ENCODE measurements at places on chromosomes 3 and 15. TPM values are rescaled to one million over a fixed set of nuclear protein-coding genes. Genes with fewer than 3 reads are reported as not detected.

SLC22A13 gene
- 1.5 TPM for total RNA-seq

PRR20G gene
- not detected for total RNA-seq

DNA sequence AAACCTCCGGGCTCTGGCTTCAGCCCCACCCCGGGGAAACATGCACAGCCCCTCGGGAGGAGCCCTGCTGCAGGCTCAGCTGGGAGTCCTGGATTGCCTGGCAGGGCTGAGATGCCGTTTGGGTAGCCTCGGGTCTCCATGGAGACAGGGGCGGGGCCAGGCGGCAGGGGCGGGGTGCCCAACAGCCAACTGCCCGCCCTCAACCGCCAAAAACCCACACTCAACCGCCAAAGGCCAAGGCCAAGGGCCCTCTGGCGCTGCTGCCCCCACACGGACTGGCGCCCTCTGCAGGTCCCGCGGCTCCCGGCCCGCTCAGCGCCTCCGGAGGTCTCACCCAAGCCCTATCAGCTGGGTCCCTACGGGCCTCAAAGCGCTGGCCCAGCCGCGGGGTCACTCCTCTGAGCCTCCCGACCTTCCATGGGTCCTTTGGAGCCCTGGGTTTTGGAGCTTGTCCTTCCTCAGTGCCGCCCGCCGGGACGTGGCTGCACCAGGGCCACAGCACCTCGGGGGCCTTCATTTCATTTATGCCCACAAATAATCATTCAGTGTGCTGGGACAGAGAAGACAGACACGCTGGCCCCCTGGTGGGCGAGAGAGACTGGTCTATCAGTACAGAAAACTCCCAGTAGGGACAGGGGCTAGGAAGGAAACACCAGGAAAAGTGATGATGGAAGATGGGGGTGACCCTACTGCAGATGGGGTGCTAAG is 33.5 kb upstream of the ACAD9 start:
- peaks cover 10% of the 10 kb centered on the region for H3K4me1 ChIP-seq
- H3K4me3 ChIP-seq: peak overlapping the region; percentile 80
- peaks cover 7% of the 10 kb centered on the region for H3K27me3 ChIP-seq

DNA sequence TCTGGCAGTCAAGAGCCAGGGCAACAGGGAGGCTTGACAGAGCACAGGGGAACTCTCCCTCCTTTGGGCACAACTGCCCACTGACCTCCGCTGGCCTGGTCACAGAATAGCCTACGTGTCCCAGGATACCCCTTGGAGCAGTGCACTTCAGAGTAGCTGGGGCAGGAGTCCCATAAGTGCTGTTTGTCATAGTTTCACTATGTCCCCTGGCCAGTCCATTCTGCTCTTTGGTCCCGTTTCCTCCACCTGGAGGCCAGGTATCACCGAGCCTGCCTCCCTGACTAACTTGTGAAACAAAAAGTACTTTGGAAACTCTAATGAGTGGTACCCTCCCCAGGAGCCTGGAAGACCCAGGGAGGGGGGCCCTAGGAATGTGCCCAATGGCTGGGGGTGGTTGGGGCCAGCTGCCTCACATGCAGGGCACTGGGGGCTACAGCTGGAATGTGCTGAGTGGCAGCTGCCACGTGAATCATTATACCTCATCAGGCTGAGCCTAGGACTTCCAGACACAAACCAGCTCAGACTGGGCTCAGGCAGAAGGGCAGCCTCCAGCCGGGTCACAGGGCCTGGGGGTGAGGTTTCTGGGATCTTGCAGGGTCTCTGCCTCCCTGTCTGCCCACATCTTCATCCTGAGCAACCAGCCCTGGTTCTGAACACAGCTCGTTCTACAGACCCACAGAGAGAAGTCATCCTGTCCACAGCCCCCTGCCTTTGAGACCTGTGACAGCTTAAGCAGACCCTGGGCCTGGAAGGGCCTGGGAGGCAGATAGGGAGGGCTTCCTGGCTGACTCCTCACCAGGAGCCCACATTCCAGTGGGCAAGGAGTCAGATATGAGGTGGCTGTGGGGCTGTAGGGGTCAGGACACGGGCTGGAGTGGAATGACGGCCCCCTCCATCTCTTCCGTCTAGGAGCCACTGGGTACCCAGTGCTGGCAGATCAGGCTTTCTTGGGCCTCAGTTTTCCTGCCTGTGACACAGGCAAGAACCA is 914 bp upstream of the PTH1R start:
- no peak for DNase-seq
- H3K4me1 ChIP-seq: no peaks in the 10 kb centered on the region
- H3K27me3 ChIP-seq: peaks cover 10% of the 10 kb centered on the region
- H3K36me3 ChIP-seq: no peaks in the 10 kb centered on the region
- H3K4me3 ChIP-seq: no peak overlapping the region
- H3K27ac ChIP-seq: no peak overlapping the region

- no peak overlapping the region for H3K27ac ChIP-seq
- peaks cover 5% of the 10 kb centered on the region for H3K36me3 ChIP-seq
- H3K27me3 ChIP-seq: no peaks in the 10 kb centered on the region
- no peaks in the 10 kb centered on the region for H3K4me1 ChIP-seq
- no peak for DNase-seq
These were observed 10.8 kb upstream of the C3orf20 start for GRCh38 chr3:14664170-14664569.

RPLP1 gene
- total RNA-seq: 572 TPM

GRCh38 chr15:43423793-43424192 is 52.9 kb downstream of the TUBGCP4 start:
- no peak for DNase-seq
- H3K4me1 ChIP-seq: no peaks in the 10 kb centered on the region
- no peak overlapping the region for H3K4me3 ChIP-seq
- peaks cover 6% of the 10 kb centered on the region for H3K36me3 ChIP-seq
- no peaks in the 10 kb centered on the region for H3K27me3 ChIP-seq
- H3K27ac ChIP-seq: no peak overlapping the region

GRCh38 chr3:99118381-99118780 is 216.9 kb upstream of the DCBLD2 start:
- H3K27me3 ChIP-seq: no peaks in the 10 kb centered on the region
- H3K27ac ChIP-seq: no peak overlapping the region
- H3K36me3 ChIP-seq: no peaks in the 10 kb centered on the region
- DNase-seq: no peak

MAP6D1 gene
- 10.2 TPM for total RNA-seq

- peaks cover 12% of the 10 kb centered on the region for H3K36me3 ChIP-seq
- no peak for DNase-seq
- H3K27ac ChIP-seq: no peak overlapping the region
- H3K4me1 ChIP-seq: peaks cover 5% of the 10 kb centered on the region
These were observed 21.1 kb upstream of the ST6GAL1 start for GRCh38 chr3:186909078-186909853.

GRCh38 chr15:87940768-87941167 is 315.8 kb downstream of the NTRK3 start:
- no peak overlapping the region for H3K4me3 ChIP-seq
- no peaks in the 10 kb centered on the region for H3K4me1 ChIP-seq
- no peaks in the 10 kb centered on the region for H3K36me3 ChIP-seq
- no peak for DNase-seq
- no peak overlapping the region for H3K27ac ChIP-seq

ADAMTSL3 gene
- 0.32 TPM for total RNA-seq

GRCh38 chr3:157231071-157231470 is 71.1 kb upstream of the CCNL1 start:
- no peak overlapping the region for H3K27ac ChIP-seq
- no peaks in the 10 kb centered on the region for H3K36me3 ChIP-seq
- no peaks in the 10 kb centered on the region for H3K4me1 ChIP-seq
- DNase-seq: no peak

- H3K27ac ChIP-seq: no peak overlapping the region
- no peaks in the 10 kb centered on the region for H3K36me3 ChIP-seq
- DNase-seq: no peak
- H3K4me1 ChIP-seq: peaks cover 1% of the 10 kb centered on the region
These were observed 33.0 kb upstream of the DENND4A start for GRCh38 chr15:65824941-65825544.

GRCh38 chr15:95304151-95304946 is 1026.2 kb upstream of the NR2F2 start:
- peaks cover 2% of the 10 kb centered on the region for H3K27me3 ChIP-seq
- H3K4me1 ChIP-seq: peaks cover 2% of the 10 kb centered on the region
- no peak overlapping the region for H3K27ac ChIP-seq
- DNase-seq: no peak

GRCh38 chr3:122952520-122952919 is 75.0 kb downstream of the SEMA5B start:
- H3K36me3 ChIP-seq: peaks cover 9% of the 10 kb centered on the region
- no peak overlapping the region for H3K27ac ChIP-seq
- H3K4me3 ChIP-seq: no peak overlapping the region
- no peaks in the 10 kb centered on the region for H3K27me3 ChIP-seq
- no peak for DNase-seq

CLDN16 gene
- not detected for total RNA-seq

DNA sequence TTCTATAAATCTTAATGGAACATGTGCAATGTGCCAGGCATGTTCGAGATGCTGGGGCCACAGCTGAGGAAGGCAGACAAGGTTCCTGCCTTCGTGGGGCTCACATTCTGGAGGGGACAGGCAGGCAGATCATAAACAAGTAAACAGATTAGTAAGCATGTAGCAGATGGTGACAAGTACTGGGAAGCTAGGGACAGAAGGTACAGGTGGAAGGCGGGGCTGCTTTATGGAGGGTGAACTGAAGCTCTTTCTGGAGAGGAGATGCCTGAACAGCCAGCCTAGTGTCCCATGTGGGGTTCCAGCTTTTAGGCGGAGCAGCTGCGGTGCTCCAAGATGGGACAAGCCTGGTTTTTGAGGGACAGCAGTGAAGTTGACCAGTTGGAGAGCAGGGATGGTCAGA is 74.7 kb upstream of the SNRK start:
- DNase-seq: no peak
- no peaks in the 10 kb centered on the region for H3K36me3 ChIP-seq
- no peak overlapping the region for H3K4me3 ChIP-seq
- peaks cover 2% of the 10 kb centered on the region for H3K4me1 ChIP-seq
- H3K27me3 ChIP-seq: peaks cover 4% of the 10 kb centered on the region
- no peak overlapping the region for H3K27ac ChIP-seq

IRAK2 gene
- total RNA-seq: 0.20 TPM

FBLN2 gene
- 2.1 TPM for total RNA-seq

GRCh38 chr3:187832202-187832601 is 86.9 kb upstream of the BCL6 start:
- H3K4me1 ChIP-seq: no peaks in the 10 kb centered on the region
- peaks cover 1% of the 10 kb centered on the region for H3K27me3 ChIP-seq
- H3K4me3 ChIP-seq: no peak overlapping the region
- DNase-seq: no peak
- peaks cover 11% of the 10 kb centered on the region for H3K36me3 ChIP-seq

TMEM87A gene
- 41.1 TPM for total RNA-seq

GATA2 gene
- total RNA-seq: 3.6 TPM
